CD4-positive, alpha-beta T cell treated with Interleukin-2 at 100 ng/mL for 4 hours (primary cell): ENCODE measurements at places on chromosomes 16 and 17.
A peak's percentile ranks its signal among the peaks of the same experiment; 100 is the strongest.

GRCh38 chr16:17027488-17028129, 443.2 kb downstream of the XYLT1 start:
- no peak for DNase-seq

GRCh38 chr17:77453613-77454241, 313.0 kb downstream of the SEC14L1 start:
- peak; percentile 59 for DNase-seq

- no peak for DNase-seq
These were observed 42.8 kb downstream of the PRAC1 start for GRCh38 chr17:48679385-48680096.

GRCh38 chr16:87153326-87153725, 163.9 kb downstream of the C16orf95 start:
- DNase-seq = no peak

DNA sequence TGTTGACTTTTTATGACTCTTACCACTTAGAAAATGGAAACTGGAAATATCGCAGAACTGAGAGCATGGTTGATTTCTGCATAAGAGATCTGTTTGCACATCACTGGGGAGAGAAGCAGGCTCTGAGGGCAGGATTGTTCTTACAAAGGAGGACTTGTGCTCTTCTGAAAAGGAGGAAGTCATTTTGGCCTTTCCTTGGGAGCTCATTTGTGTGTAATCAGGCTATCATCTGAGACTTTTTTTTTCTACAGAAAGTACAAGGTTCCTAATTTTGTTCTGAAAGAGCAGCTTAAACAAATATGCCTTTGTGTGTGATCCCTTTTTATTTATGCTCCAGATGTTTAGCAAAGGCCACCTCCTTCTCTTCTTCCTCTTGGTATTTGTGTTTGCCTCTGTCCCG, 145.7 kb upstream of the CACNG5 start:
- DNase-seq = no peak

DNA sequence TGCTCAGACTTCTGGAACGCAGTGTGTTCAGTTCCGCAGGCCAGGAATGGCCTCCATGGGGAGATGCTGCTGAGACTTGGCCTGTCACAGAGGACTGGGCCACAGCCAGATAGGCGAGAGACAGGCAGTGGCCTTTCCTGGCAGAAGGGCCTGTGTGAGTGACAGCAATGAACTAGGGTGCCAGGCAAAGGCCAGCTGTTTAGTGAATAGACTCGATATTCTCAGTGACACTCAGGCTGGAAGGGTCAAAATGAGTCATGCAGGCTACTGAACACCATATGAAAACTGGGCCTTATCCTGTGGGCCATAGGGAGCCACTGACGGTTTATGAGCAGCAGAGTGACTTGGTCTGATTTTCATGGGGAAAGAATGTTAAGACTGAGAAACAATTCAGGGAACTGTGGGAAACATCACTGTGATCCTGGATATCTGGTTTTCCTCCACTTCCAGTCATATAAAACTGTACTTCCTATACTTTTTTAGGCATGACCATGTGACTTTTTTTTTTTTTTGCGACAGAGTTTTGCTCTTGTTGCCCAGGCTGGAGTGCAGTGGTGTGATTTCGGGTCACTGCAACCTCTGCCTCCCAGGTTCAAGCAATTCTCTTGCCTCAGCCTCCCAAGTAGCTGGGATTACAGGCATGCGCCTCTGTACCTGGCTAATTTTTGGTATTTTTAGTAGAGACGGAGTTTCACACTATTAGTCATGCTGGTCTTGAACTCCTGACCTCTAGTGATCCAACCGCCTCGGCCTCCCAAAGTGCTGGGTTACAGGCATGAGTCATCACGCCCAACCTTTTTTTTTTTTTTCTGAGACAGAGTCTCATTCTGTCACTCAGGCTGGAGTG, 5.2 kb upstream of the NUBP1 start:
- peak; percentile 62 for DNase-seq
